ENCODE measurements at places on chromosomes 16 and 17.

DNA sequence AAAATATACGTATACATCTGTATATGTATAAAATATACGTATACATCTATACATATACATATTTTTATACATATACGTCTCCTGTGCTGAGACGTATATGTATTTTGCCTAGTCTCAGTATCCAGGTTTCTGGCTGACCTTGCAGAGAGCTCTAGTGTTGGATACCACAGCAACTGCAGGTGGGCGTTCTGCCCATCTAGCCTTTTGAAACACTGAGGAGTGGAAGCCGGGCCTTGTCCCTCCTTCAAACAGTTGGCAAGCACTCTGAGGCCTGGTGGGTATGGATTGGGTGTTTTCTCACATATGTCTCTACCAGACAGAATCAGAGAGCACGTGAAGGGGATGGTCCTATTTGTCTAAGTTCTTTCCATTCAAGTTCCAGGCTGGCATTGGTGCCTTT, 39.4 kb upstream of the MRC2 start:
- no peak for DNase-seq

GRCh38 chr17:8225813-8226535, 15.6 kb upstream of the AURKB start:
- no peak for DNase-seq

DNA sequence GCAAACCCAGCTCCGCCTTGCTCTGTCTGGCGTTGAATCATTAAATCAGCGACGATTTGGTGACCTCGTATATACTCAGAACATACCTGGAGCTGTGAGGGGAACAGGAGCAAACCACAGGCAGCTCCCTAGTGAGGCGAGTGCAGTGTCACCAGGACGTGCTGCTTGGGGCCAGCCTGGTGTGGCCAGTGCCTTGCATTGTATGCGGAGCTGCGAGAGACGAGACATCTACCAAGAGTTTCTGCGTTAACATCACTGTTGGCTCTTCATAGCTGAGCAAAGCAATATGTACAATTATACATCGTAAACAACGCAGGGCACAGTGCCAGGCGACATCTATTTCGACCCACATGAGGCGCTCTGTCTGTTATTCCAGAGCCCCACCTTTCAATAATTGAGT, 27.9 kb downstream of the MINK1 start:
- no peak for DNase-seq

DNA sequence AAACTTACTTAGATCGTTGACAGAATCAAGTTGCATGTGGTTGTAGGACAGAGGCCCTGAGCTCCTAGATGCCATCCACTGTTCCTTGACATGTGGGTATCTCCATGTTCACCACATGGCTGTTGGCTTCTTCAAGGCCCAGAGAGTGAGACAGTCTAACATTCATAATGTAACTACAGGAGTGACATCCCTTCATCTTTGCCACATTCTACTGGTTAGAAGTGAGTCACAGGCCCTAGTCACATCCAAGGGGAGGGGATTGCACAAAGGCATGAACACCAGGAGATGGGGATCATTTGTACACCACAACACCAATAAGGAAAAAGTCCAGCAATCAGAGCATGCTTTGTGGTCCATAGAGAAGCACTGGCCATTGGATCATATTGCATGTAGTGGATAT, 56.6 kb downstream of the WSCD1 start:
- DNase-seq: no peak

DNA sequence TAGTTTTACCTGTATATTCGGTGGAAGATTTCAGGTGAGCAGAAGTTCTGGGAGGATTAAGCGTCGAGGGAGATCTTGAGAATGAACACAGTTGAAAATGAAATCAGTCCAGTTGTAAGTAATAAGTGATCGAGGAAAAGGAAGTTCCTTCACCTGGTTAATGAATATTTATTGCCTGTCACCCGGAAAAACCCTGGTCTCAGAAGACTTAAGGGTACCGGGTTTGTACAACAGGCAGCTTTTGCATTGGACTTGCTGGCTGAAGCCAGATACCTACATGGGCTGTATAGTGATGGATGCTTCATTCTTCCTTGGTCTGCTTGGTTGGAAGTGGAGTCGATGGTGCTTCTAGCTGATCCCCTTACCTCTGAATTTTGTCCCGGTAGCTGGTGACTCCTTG, 72.7 kb downstream of the PRKCA start:
- DNase-seq: no peak

DNA sequence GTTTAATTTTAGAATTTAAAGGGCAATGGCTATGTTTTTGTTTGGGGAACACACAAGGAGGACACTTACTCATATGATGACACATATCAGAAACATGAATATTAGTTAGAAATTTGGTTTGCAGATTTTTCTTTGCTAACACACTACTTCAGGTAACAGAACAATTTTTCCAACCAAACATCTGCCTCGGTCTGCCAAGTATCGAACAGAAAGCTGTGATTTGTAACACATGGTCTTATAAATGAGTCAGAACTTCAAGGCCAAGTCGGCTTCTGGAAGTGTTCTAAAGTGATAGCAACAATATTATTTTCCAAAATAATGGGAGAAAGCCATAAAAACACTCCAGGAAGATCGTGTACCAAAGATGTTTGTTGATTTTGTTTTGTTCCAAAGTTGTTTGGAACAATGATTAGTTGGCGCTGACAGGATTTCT, 75.9 kb upstream of the PMFBP1 start:
- no peak for DNase-seq

Data from GM20000 (cell line).